ENCODE measurements at places on chromosomes 5 and 9.

DNA sequence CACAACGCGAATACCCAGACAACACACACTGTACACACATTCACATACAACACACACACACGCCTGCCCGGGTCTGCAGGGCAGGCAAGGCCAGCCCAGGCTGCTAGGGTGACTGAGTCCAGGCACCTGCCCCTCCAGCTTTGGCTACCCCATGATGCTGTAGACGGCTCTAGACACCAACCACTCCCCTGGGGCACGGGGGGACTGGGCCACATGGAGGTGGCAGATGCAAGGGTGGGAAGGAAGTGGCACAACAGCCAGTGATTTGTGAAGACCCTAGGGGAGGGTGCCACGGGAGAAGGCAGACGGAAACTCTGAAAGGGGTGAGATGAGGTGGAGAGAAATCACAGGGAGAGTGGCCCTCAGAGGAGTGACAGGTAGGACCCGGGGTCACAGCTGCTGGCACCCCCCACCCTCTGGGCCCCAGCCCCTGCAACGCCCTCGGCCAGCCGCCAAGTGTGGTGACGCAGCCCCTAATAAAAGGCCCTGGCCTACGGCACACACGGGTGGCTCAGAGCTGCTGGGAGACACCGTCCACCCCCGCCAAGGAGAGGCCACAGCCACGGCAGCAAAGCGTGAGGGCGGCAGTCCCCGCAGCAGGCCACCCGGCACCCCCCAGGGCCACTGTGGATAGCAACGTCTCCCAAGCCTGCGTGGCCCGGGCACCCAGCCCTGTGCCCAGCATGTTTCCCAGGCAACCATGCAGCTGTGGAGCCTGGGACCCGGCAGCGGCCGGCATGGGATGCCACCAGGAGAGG, 6.6 kb upstream of the CCDC187 start:
- no peak for DNase-seq

DNA sequence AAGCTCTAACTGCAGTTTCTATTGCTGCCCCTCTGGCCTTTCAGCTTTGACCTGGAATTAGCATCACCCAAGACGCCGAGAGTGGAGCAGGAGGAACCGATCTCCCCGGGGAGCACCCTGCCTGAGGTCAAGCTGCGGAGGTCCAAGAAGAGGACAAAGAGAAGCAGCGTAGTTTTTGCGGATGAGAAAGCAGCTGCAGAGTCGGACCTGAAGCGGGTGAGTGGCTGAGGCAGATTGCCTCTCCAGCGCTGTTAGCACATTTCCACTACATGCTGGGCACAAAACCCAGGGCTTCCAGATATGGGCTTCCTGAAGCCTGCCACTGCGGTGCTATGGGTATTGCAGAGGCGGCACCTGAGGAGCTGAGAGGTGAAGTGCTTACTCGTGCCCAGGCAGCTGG, 26.8 kb upstream of the FOXI1 start:
- DNase-seq, result no peak

- no peak for DNase-seq
Observed at GRCh38 chr5:151819830-151820229, 48.1 kb downstream of the G3BP1 start.

GRCh38 chr5:168879929-168880328, 300.8 kb upstream of the PANK3 start:
- DNase-seq, result no peak

- no peak for DNase-seq
Observed at GRCh38 chr9:103304797-103305196, 309.7 kb downstream of the CYLC2 start.

GRCh38 chr5:123428521-123429220, 5.5 kb upstream of the CEP120 start:
- DNase-seq, result no peak

- no peak for DNase-seq
Observed at GRCh38 chr5:172669386-172670004, 28.4 kb downstream of the NEURL1B start.

GRCh38 chr5:160385496-160385895, 14.4 kb downstream of the FAM200C start:
- no peak for DNase-seq

DNA sequence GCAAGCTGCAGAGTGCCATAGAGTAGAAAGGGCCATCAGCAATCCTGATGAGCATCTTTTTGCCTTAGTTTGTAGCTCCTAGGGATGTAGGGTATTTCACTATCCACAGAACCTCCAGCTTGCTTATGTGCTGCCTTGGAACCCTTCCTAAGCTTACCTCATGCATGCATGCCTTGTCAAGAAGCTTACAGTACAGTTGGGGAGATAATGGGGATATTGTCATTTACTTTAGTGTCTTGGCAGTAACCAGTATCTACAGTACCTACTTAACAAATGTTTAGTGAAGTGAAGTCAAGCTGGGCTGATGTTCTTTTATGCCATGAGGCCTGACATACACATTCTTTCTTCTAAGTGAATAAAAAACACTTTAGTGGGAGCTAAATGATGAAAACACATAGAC, 164.6 kb upstream of the PPP1R2B start:
- no peak for DNase-seq

GRCh38 chr9:84226126-84226525, 114.4 kb downstream of the SLC28A3 start:
- no peak for DNase-seq

DNA sequence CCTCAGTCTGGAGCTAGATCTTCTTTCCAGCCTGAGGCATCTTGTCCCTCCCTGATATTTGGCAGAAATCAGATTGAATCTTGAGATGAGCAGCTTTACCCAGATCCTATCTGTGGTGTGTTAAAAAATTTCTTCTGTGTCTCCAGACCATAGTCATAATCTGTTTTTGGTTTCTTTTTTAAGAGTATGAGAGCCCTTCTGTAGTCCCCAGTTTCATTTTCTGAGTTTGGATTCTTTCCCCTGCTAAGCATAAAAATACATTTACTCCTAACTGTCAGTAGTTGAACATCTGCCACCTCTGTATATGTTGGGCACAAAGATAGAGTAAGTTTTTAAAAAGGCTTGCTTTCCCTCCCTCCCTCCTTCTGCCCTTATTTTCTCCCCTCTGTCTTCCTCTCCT, 137.7 kb downstream of the CNTLN start:
- DNase-seq, result no peak

GRCh38 chr5:36691226-36691625, 84.8 kb downstream of the SLC1A3 start:
- no peak for DNase-seq

GRCh38 chr5:116076496-116076895, 8.3 kb upstream of the COMMD10 start:
- no peak for DNase-seq

DNA sequence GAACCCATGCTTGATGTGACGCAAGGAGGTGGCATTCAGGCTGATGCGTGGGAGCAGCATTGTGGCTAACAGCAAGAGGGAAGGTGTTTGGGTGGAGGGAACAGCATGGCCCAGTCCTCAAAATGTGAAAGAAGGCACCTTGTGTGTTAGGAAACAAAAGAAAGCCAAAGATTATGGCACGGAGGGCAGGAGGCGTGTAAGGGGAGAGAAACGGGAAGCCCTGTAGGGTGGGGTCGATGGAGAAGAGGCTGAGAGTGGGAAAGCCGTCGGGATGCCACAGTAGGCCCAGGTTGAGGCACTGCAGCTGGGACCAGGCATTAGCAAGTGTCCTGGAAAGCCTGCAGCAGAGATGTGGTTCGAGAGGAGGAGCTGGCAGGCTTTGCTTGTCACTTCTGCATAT, 241.1 kb downstream of the GADD45G start:
- no peak for DNase-seq

- no peak for DNase-seq
Observed at GRCh38 chr5:168878135-168878745, 299.1 kb upstream of the PANK3 start.

DNA sequence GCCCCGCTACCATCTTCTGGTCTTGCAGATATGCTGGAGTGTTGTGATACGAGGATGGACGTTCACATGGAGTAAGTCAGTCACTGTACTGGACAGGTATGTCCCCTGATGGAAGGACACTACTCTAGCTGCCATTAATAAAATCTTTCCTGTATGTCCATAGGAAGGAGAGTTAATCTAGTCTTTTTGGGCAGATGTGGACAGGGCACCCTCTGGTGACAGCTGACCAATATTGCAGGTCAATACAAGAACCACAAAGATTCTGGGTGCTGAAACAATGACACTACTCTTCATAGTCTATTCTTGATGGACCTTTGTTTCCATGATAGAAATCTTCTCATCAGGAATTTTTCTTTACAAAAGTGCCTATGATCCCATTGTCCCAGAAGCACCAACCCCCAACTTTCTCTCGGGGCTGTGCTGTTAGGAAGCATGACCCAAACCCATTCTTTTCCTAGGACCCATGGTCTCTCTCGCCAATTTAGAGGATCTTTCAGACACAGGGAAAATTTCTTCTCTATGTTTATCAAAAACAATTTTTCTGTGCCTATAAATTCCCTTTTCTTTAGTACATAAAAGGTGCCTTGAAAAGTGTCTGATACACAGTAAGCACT, 376.9 kb downstream of the DTWD2 start:
- no peak for DNase-seq

DNA sequence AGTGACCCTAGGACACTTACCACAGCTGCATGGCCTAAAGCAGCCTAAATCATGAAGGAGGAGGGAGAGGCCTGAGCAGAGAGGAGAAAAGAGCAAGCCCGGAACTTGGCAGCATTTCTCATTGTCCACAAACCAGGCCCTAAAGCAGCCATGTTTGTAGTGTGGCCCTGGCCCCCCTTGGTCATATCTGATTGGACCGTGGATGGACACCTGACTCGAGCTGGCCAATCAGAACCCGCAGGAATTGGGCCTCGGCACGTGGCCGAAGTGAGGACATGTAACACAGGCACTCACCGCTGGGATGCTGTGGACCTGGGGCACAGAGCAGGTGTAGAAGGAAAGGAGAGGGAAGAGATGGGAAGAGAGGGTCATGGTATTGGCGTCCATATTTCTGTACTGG, 56.9 kb downstream of the ASS1 start:
- DNase-seq, result no peak

DNA sequence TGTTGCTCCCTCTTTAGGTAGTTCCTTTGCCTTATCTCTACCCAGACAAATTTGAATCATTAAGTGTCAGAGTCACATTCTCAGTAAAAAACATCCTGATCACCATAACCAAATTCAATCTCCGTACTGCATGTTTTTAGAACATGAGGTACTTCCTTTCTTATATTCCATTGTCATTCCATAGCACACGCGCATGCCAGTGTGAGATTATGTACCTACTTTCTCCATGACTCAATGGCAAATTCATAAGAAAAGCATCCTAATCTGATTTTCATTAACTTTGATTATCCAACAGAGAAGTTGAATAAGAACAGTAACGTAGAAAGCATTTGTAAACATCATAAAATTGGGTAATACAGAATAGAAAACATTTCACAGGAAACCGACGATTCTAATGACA, 1118.6 kb upstream of the CDH9 start:
- DNase-seq, result no peak

DNA sequence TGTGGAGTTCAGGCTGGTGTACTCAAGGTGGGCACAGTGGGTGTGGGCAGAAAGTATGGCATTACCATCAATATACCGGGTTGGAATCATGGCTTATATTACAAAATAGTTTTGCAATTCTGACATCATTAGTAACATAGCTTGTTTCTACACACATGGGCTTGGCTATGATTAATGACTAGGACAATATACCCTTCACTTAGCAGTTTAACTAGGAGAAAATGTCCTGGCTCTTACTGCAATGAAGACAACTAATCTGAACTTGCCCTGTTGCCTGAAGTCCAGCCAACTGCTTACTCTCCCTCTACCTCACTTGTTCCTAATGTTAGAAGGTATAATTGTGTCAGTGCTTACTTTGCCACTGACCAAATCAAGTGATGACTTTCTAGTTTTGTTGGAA, 612.5 kb downstream of the EFNA5 start:
- DNase-seq, result no peak

- no peak for DNase-seq
Observed at GRCh38 chr9:126164796-126165525, 161.7 kb upstream of the MVB12B start.

GRCh38 chr9:126154869-126155268, 171.8 kb upstream of the MVB12B start:
- no peak for DNase-seq

DNA sequence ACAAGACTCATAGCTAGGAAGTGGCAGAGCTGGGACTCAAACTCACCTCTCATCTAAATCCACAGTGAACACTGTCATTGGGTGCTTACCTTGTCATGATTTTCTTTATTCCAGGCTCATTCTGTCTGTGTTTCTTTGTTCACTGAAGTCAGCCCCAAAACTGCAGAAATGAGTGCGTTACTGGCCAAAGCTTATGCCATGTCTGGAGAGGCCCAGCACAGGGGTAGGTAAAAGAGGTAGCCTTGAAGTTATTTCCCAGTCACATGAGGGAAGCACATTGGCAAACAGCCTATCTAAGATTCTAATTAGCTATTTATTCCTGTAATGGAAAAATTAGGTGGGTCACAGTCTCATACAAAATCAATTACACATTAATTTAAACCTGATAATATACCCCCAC, 29.8 kb downstream of the TTC23L start:
- DNase-seq, result no peak
